ENCODE measurements at places on chromosomes 3 and 15. TPM values are rescaled to one million over a fixed set of nuclear protein-coding genes. Genes with fewer than 3 reads are reported as not detected.

Gene GPR171
- total RNA-seq: 131 TPM

Gene ACTRT3
- total RNA-seq: 2.0 TPM

Gene ADIPOQ
- total RNA-seq: not detected

Gene EXOSC7
- 47.0 TPM for total RNA-seq

Gene CKMT1B
- 0.32 TPM for total RNA-seq

Gene MORC1
- total RNA-seq: 0.11 TPM

Gene ADAM10
- total RNA-seq: 93.0 TPM

Gene GXYLT2
- not detected for total RNA-seq

Gene NPAP1
- not detected for total RNA-seq

Gene GDPGP1
- 8.2 TPM for total RNA-seq

Gene RAD18
- 59.0 TPM for total RNA-seq

Gene LRRC3B
- not detected for total RNA-seq

Gene ALDH1A3
- not detected for total RNA-seq

Gene RNF7
- total RNA-seq: 55.5 TPM

Gene SLC28A2
- not detected for total RNA-seq

Gene ADGRG7
- not detected for total RNA-seq

Gene KBTBD13
- not detected for total RNA-seq

Gene FEZF2
- total RNA-seq: not detected

All from activated T-helper 17 cell treated with anti-CD3 and anti-CD28 coated beads, Interleukin-2, amount 50 U/mL, for 72 hours (primary cell).